ENCODE measurements at places on chromosomes 5 and 9.

DNA sequence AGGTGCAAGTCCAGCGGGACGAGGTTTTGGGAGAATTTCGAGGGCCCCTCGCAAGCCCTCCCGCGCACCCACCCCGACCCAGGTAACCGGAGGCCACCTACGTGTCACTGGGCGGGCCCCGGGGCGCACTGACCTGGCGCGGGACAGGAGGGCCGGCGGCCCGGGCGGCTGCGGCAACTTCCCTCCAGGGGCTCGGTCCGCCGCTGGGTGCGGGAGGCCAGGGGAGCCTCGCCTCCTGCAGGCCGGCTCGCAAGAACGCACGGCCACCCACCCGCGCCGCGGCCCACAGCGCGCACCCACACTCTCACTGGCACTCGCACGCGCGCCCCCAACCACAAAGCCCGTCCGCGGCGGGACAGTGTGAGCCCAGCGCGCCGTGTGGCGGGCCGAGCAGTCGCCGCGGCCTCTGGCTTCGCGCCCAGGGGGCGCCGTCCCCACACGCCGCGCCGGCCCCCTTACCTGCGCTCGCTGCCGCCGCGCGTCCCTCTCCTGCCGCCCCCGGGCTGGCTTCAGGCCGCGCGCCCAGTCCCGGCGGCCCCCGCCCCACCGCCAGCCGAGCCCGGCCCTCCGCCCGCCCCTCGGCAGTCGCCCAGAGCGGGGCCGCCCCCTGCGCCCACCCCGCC, 451 bp downstream of the LPAR1 start:
- no peak for DNase-seq

GRCh38 chr5:177503351-177504085, 6.1 kb downstream of the DOK3 start:
- no peak for DNase-seq

DNA sequence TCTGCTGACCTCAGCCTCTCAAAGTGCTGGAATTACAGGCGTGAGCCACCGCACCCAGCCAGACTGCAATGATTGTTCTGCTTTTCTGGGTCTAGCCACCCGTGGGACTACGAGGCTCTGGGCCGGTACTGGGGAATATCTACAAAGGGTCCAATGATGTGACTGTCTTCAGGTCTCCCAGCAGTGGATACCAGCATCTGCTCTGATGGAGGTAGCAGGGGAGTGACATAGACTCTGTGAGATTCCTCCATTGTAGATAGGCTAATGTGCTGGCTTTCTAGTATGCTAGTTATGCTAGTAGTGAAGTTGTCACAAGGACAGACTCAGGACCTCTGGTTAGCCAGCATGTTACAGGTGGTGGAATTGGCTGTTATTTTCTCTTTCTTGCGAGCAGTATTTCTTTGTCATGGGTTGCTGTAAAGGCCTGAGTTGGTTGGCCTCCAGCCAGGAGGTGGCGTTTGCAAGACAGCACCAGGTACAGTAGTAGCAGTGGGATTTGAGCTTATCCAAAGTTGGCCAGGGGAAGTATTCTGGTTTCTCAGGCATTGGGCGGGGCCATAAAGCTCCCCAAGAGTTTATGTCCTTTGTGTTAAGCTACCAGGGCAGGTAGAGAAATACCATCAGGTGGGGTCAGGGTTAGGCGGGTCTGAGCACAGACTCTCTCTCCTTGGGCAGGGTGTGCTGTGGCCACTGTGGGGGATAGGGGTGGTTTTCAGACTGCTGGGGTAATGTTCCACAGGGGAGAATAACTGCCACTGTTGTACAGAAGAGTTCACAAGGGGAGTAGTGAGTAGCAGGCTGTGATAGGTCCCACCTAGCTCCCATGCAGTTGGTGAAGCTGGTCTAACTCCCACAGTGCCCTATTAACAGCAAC, 105.2 kb downstream of the SGCD start:
- no peak for DNase-seq

DNA sequence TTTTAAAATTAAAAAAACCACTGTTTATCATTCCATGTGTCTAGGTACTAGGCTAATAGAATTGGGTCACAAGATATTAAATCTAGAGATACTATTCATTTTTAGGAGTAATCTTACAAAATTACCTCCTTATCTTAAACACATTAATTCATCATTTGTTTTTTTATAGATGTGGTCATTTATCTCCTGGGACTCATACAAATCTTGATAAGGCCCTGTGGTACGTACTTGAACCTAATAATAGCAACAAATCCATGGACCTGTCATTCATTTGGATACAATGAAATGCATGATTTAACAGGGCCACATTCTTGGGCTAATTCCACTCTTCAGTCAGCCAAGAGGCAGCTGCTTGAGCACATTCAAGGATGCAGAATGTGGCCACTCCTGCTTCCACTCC, 66.4 kb upstream of the MARCHF11 start:
- no peak for DNase-seq

GRCh38 chr9:113911850-113912557, 35.9 kb downstream of the ZNF618 start:
- DNase-seq = no peak

- no peak for DNase-seq
These were observed 122.1 kb downstream of the SNX18 start for GRCh38 chr5:54639621-54640020.

DNA sequence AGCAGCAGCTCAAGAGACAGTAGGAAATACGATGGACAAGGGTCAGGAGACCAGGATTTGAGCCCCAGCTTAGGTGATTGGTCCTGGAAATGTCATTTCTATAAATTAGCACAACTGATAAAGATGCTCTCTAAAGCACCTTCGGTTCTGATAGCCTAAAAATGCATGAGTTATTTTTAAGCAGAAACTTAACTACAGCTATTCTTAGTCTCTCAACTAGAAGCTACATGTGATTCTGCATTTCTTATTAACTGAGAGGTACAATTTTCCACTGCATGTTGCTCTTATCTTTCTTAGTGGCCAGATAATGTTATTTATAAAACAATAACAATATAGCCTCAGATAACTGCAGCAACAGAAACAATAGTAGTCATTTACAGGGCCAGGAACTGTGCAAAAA, 136.4 kb downstream of the GRIA1 start:
- no peak for DNase-seq

DNA sequence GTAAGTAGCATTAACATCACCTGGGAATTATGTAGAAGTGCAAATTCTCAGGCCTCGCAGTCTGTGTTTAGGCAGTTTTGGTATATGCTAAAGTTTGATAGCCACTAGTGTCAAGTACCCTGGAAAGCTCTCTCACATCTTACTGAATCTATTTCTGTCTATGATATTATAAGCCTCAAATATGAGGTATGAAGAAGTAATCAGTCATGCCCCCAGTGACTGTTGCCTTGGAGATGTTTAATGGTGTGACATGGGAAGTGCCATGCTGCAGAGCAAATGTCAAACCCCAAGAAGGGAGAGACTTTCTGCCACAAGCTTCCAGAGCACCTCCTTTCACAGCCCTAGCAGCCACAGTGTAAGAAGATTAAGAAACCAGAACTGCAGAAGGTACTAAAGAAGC, 9.8 kb upstream of the PDE8B start:
- DNase-seq = no peak

GRCh38 chr5:172939071-172939470, 20.2 kb upstream of the RPL26L1 start:
- peak; percentile 23 for DNase-seq

GRCh38 chr5:173303878-173304590, 24.2 kb downstream of the STC2 start:
- DNase-seq = no peak

GRCh38 chr9:72154468-72155285, 5.4 kb downstream of the GDA start:
- no peak for DNase-seq

- no peak for DNase-seq
These were observed 101.9 kb downstream of the HTR1A start for GRCh38 chr5:63860379-63860778.

DNA sequence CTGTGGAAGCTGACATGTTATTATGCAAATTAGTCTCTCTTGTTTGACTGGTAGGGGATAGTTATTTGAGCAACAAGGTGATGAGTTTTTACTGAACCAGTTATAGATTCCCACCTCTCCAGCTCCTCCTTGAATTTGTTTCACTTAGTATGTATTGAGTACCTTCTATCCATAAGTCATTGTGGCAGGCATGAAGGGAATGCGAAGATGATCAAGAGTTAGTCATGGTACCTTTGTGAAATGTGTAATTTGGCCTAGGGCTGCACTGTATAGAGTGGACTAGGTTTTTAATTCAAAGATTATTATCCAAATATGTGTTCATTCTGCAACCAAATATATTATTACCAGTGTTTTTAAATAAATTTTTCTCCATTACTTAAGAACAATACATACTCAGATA, 110.1 kb downstream of the HACD4 start:
- no peak for DNase-seq

DNA sequence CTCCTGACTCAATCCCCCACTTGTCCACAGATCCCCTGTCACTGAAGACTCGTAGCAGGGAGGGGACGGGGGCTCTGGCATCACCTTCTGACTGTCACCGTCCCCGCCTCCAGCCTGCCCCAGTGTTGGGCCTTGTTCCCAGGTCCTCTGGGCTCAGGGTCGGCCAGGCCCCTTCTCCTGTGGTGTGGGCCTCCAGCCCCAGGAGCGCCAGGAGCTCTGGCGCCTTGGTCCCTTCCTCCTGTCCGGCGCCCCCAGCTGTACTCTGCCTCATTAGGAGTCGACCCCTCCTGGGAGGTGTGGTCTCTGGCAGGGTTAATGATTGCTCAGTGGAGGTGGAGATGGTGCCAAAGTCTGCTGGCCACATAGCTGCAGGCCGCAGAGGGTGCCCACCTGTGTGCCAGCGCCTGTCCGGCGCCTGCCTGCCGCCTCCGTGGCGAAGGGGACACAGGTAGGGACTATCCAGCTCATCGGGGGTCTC, at the start of gene CDHR2:
Gene CDHR2, plus strand, starts transcription at position 376 of the 478 bp plus-strand sequence. CDS start 16,011 bp downstream, outside the sequence.
- no peak for DNase-seq

DNA sequence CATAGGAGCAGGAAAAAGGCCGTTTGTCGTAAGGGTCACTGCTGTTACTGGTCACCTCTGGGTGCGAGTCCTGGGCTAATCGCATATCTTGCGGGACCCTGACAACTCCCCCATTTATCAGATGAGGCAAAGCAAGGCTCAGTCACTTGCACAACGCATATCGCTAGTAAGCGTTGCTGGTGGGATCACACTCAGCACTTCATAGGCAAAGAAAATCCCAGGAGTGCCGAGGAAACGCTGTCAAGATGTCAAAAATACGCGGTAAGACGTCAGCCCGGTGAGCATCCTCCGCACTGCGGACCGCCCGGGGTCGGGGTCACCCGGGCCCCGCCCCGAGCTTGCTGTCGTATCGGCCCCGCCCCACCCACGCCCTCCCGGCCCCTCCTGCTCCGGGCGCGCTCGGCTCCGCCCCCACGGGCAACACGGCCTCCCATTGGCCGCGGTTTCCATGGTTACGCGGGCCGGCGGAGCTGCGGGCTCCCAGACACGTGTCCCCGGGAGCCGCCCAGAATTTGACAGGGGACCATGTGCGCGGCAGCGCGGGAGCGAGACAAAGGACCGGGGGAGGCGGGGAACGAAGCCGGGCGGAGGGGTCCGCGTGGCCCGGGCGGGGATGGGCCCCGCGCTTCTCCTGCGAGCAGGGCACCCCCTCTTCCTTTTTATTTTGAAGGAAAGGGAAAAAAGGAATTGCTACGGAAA, 80.2 kb upstream of the IER5L start:
- DNase-seq = no peak

GRCh38 chr9:38286357-38286756, 106.1 kb upstream of the ALDH1B1 start:
- DNase-seq = no peak

GRCh38 chr5:144189800-144190429, 19.2 kb downstream of the KCTD16 start:
- DNase-seq = peak; percentile 84

- peak; percentile 13 for DNase-seq
These were observed 105.3 kb downstream of the UBE2R2 start for GRCh38 chr9:33921967-33922895.

- no peak for DNase-seq
These were observed at the start of gene OSMR for GRCh38 chr5:38845526-38846378. OSMR (plus strand) TSS chr5:38846012; CDS start chr5:38869045, 23,033 bp downstream.

DNA sequence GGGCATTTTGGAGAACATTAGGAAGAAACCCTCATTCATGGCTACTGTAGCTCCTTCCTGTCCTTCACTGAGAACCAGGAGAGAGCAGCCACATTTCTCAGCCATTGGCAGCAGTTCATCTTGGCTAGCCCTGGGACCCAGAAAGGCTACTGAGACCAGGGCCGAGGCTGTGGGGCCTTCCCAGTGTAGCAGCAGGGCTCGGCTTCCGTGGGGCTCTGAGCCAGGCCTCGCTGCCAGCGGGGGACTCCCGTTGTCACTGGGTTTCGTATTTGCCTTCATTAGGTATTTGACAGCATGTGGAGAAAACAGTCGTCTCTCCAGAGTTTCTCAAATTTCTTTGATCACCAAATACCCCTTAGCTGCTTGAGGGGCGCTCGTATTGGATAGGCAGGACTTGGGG, 37.3 kb upstream of the PRDM12 start:
- no peak for DNase-seq

DNA sequence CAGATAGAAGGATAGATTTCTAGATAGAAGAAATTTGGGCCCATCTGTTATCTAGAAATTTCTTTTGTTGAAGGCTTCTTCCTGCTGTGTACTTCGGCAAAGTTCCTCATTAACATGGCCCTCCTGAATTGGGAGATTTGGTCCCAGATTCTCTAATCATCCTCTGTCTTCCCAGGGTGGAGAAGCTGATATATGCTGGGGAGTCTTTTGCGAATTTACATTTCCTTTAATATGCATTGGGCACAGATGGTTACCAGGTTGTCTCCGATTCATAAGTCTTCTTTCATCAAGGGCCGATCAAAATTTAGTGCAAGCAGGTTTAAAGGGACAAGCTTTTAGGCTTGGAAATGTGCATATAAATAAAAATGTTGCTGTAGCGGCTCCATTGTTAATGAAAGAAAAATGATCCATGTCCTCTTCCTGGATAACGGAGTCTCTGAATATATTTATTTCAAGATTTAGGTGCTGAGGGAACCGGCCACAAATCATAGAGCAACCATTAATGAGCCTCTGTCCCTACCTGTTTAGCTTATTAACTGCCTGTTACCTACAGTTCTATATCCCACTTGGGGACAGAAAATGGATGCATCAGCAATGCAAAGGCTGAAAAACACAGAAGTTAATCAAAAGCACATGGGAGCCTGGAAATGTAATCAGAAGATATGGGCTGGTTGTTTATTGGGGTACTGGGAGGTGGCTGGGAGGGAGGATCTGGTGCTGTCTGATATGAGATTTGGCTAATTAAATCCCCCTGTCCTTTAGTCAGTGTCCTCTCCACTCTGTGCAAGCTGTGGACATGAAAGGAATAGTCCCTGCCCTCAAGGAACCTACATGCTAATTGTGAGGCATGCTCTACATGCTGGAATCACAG, 234.7 kb downstream of the MAN2A1 start:
- DNase-seq = no peak

DNA sequence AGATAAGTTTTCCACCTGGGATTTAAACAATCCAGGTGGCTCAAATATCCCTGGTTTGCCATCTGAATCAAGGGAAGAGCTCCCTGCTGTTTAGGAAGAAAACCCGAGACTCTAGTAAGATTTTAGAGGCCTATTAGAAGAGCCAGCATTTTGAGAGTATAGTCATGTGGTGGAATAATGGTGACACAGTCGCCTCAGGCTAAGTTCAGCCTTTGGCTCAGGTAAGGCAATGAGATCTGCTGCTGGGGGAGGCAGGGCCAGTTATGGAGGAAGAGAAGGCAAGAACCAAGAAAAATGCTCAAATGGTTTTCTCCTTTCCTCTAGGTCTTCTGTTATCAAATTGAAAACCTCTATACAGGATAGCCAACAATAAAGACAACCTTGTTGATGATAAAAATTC, 16.2 kb downstream of the RAD1 start:
- no peak for DNase-seq
